ENCODE measurements at places on chromosomes 11 and 22. TPM values are rescaled to one million over a fixed set of nuclear protein-coding genes. Genes with fewer than 3 reads are reported as not detected.

- peak; percentile 93 for DNase-seq
Measured at GRCh38 chr22:29377979-29378378, 10.4 kb downstream of the AP1B1 start.

DNA sequence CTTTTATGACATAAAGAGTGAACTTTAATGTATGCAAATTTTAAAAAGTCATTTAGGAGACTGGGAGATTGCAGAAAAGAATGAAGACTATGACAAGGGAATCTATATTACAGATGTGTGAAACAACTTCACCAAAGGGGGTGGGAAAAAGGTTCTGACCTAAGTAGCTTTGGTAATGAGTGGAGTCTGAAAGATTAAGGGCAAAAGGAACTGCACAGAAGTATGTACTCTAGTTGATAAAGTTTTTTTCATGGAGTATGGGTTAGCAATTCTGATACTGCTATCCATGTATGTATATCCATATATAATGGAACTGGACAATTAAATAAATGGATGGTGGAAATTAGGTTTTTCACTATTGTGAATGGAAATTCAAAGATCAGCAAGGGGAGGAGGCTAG, 9.2 kb downstream of the CKAP5 start:
- no peak for DNase-seq

DNA sequence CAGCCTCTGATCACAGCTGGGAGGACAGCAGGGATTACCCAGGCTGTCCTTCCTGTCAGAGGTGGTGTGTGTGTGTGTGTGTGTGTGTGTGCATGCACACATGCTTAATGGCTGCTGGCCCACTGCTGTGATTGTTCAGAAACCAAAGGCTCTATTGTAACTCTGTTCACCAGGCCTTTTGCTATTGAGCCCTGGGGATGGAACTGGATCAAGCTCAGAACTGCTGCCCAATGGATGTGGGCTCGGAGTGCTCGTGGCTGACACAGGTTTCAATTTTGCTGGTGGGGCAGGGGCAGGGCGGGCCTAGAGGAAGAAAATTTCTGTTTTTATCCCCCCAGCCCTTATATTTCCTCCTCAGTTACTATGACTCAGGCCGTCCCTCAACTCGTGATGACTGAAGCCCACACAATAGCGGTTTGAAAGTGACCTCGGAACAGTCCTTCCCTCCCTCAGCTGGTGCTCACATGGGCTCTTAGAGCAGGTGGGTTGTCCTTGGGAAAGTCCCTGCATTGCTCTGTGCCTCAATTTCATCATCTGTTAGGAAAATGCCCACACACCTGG, 359.3 kb downstream of the TENM4 start:
- DNase-seq: no peak

GRCh38 chr11:36311926-36312595, 16.0 kb downstream of the PRR5L start:
- no peak for DNase-seq

DNA sequence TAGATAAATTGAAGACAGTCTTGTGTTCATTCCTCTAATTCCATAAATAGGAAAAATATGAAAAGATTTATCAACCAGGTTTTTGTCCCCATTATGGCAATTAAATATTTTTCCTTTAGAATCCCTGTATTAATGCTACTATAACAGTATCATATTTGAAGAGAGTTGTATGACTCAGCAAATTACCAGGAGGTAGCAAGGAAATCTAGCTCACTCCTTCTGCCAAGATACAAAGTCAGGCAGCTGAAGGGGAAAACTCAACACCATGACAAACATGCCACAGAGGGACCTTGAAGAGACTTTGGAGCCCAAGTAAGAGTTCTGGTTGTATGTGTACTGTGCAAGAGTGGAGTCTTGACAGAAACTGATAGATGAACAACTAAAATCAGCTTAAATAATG, 143.3 kb downstream of the GUCY1A2 start:
- peak; percentile 19 for DNase-seq

DNA sequence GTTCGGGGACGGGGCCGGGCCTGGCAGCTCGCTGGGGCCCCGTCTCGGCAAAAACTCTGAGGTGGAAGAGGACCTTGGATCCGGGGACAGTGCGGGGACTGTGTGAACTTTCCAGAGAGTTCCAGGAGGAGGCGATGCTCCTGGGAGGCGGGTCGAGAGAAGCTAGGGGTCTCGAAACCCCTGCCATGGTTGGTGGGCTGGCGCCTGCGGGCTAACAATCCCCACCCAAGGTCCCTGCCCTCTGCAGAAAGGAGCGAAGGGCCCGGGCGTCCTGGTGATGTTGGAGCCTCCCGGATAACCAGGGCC, 4.7 kb upstream of the GRK2 start:
- DNase-seq: no peak

DNA sequence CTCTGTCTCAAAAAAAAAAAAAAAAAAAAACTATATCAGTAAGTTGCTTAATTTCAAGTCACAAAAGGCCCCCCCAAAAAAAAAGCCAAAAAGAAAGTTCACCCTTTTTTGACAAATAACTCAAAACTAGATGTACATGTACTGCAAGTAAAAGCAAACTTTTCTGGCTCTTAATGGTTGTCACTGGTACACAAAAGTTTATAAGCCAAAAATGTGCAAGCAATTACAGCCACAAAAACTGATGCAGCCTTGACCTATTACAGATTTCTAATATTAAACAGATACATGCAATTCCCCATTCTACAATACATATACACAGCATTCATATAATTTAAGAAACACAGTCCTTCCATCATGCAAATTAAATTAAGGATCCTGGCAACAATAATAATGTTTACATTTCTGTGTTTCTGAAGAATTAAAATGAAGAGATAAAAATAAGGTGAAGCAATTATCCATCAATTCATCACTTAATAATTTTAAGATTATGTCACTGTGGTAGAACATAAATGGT, 18.6 kb downstream of the PICALM start:
- DNase-seq: no peak

- no peak for DNase-seq
Measured at GRCh38 chr22:31143537-31143936, 3.2 kb upstream of the PLA2G3 start.

- DNase-seq: no peak
Measured at GRCh38 chr11:15197696-15198095, 83.0 kb downstream of the INSC start.

GRCh38 chr22:37229012-37229804, 14.9 kb downstream of the RAC2 start:
- DNase-seq: peak; percentile 73

DNA sequence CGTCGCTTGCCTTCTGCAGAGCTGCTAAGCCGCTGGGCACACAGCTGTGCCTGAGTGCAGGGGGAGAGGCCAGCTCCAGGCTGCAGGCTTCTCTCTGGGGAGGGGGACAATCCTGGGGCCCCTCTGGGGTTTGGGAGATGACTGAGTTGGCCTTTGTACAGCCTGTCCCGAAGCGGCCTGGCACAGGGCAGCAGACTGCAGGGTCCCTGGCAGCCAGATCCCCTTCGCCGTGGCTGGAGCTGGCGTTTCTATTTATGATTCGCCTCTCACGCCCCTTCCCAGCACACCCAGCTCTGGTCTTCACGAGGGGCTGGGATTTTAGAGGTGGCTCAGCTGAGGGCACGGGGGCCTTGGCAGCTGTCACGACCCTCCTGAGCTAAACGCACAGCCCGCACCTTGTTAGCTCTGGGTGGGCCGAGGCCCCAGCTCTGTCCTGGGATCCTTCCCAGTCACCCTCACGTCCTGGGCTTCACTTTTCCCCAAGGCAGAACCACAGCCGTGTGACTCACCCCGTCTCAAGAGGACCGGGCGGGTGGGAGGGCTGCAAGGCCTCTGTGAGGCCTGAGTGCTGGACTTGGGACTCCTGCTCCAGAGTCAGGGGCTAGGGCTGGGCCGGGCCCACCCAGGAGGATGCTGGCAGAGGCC, 18.4 kb downstream of the OSBPL5 start:
- no peak for DNase-seq

DNA sequence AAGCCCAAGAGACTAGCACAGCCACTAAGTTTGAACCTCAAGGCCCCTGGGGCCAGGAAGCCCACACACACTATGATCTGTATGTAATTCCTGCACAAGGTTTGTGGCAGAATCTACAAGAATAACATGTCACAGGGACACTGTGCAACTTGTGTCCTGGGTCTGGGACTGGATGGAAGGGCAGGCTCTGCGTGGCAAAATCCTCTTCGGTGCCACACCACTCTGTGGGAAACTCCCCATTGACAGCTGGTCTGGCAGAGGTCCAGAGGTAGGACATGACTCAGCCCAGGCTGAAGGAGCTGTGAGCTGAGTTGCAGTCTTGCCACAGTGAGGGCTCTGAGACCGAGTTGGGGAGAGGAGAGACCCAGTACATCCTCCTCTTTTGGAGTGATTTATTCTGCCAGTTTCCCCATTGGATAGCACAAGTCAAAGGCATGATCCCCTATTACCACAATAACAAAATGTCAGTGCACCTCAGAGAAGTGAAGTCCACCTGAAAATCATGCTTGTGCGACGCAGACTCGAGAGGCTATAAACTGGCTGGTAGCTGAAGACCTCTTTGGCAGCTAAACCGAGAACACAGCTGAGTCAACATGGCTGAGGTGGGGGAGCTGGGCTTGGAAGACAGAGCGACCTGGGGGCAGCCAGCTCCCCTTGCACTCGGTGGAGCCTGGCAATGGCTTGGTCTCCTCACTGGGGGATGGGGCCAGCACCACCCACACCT, 23.3 kb upstream of the SERPIND1 start:
- DNase-seq: peak; percentile 76

- no peak for DNase-seq
Measured at GRCh38 chr22:17268501-17269223, 49.4 kb upstream of the ADA2 start.

DNA sequence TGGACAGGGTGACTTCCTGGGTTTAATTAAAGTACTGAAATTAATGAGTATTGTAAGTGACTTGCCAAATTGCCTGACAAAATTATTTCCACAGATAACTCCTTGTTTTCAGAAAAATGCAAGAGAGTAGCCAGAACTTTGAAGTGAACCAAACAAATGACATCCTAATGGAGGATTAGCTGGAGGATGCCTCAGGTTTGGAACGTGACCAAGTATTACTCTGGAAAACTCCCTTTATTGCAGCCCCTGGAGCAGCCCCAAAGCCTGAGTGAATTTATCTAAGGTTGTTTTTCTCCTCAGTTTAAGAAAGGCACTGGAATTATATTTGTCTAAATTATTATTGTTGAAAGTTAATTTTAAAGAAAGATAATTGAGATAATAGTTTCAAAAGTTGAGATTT, 343.6 kb upstream of the MTNR1B start:
- no peak for DNase-seq

DNA sequence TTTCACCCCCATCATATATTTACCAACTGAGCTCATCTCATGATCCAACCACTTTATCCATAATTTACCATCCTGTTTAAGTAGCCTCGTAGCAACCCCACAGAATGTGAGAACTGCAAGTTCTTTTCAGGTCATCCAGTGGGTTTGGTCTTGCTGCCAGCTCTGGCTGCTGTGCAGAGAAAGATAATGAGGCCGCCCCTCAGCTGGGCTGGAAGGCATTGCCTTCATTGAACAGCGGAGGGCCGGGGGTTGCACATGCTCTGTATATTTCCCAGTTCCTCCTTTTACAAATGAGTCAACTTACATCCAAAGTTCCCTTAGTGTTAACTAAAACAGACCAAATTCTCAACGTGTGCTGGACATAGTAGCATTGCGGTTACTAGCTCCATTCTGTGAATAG, 96.7 kb downstream of the SYN3 start:
- no peak for DNase-seq

- DNase-seq: peak; percentile 90
Measured at GRCh38 chr11:9506489-9507276, 45.9 kb downstream of the ZNF143 start.

- peak; percentile 76 for DNase-seq
Measured at GRCh38 chr22:19060356-19061009, 61.7 kb downstream of the DGCR2 start.

DNA sequence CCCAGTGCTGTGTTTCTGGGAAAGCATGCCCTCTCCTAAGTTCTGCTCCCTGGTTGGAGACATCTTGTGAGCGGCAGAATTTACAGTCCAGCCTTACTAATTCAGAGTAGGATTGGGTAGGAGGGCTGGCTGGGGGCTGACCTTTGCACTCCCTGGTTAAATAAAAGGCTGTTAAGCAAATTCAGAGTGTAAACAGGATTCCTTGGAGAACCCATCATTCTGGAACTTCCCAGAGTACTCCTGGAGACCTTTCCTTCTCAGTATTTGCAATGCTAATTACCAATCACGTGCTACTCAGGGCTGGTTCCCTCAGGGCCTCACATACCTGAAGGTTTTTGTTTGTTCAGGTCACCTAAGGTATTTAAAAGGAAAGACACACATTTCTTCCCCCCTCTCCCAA, 340.2 kb downstream of the TBC1D22A start:
- peak; percentile 18 for DNase-seq

GRCh38 chr11:57800444-57801182, 39.0 kb downstream of the CTNND1 start:
- DNase-seq: peak; percentile 99

APOBEC3F gene
- not detected for total RNA-seq

BRSK2 gene
- total RNA-seq: 2.8 TPM

FAM168A gene
- total RNA-seq: 27.8 TPM

FGF19 gene
- total RNA-seq: not detected

PLAAT4 gene
- total RNA-seq: 5.6 TPM

LBHD1 gene
- 9.7 TPM for total RNA-seq

P2RY6 gene
- 1.6 TPM for total RNA-seq

NAALAD2 gene
- not detected for total RNA-seq

RCOR2 gene
- total RNA-seq: 1.2 TPM

TUB gene
- 3.2 TPM for total RNA-seq

MIOX gene
- not detected for total RNA-seq

TH gene
- total RNA-seq: 8.3 TPM

ZBED4 gene
- 11.5 TPM for total RNA-seq

RFPL3 gene
- total RNA-seq: not detected

TIGD3 gene
- total RNA-seq: 1.3 TPM

DHCR7 gene
- total RNA-seq: 127 TPM

SLC22A6 gene
- not detected for total RNA-seq

PRG3 gene
- total RNA-seq: not detected

INS gene
- not detected for total RNA-seq

All from PC-3 (cell line).